NCI-H2107 (cell line): ENCODE measurements at places on chromosomes 6 and 20.

- DNase-seq: no peak
Observed at GRCh38 chr6:18439581-18439980, 52.4 kb downstream of the RNF144B start.

GRCh38 chr6:170208651-170209353 is 82.1 kb downstream of the DLL1 start:
- no peak for DNase-seq

GRCh38 chr6:43613721-43614395 is 15.2 kb downstream of the GTPBP2 start:
- no peak for DNase-seq

- no peak for DNase-seq
Observed at GRCh38 chr6:125245523-125246264, 56.1 kb downstream of the HDDC2 start.

GRCh38 chr20:40197691-40198090 is 491.3 kb downstream of the MAFB start:
- DNase-seq: no peak

GRCh38 chr6:84344005-84344404 is 116.6 kb upstream of the CEP162 start:
- DNase-seq: no peak
